C1 segment of cervical spinal cord (tissue), 14 donors: ENCODE measurements at places on chromosomes 12 and 14.

- no peak for DNase-seq
Observed at GRCh38 chr14:91378930-91379578, 38.6 kb downstream of the CCDC88C start.

- DNase-seq = no peak
Observed at GRCh38 chr14:100623961-100624360, 36.7 kb upstream of the BEGAIN start.

- DNase-seq = no peak
Observed at GRCh38 chr12:94721173-94721572, 70.8 kb upstream of the TMCC3 start.

DNA sequence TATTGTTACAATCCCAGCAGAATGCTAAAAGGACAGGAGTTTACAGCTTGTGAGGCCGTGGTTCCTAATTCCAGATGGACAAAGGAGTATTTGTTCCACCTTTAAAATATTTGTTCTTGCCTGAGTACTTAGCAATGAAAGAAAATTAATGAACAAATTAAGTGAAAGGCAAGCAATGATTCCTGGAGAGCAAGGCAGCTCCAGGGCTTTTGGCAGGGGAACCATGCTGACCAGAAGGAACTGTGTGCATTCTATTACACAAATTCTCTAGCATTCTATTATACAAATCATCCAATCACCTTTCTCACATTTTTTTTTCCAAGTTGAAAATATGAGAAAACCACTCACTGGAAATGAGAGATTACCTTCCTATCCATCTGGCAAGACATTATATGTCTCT is 1.8 kb upstream of the BMAL2 start:
- DNase-seq = no peak

DNA sequence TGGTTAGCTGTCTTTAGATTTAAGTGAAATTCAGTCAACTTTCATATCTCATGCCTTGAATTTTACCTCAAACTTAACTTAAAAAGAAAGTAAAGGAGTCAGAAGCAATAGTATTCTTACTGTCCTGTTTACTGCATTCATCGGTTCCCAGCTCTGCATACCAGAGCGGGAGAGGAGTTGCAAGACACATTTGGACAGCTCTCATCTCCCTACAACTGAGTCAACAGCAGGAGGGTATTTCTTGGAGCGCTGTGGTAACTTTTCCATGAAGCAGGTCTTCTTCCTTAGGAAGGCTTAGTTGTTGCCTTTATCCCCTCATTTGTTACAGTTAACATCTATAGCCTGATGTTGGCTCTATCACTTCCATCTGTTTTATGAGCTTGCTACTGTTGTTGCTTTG is 65.1 kb downstream of the TRMT5 start:
- DNase-seq = no peak

GRCh38 chr14:95047754-95048153 is 109.6 kb downstream of the DICER1 start:
- no peak for DNase-seq

DNA sequence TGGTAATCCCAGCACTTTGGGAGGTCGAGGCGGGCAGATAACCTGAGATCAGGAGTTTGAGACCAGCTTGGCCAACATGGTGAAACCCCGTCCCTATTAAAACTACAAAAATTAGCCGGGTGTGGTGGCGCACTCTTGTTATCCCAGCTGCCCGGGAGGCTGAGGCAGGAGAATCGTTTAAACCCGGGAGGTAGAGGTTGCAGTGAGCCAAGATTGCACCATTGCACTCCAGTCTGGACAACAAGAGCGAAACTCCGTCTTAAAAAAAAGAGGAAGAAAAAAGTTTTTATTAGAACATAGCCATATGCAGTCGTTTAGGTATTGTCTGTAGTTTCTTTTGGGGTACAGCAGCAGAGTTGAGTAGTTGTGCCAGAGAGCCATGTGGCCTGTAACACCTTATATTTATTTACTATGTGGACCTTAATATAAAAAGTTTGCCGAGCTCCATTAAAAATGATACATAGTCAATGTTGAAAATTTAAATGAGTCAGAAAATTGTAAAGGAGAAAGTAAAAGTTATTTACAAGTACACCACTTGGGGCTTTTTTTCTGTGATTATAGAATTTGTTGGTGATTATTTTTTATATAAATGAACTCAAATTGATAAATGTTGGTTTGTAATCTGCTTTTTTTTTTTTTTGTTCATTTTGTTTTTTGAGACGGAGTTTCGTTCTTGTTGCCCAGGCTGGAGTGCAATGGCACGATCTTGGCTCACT is 2.2 kb downstream of the ADIPOR2 start:
- DNase-seq = no peak

DNA sequence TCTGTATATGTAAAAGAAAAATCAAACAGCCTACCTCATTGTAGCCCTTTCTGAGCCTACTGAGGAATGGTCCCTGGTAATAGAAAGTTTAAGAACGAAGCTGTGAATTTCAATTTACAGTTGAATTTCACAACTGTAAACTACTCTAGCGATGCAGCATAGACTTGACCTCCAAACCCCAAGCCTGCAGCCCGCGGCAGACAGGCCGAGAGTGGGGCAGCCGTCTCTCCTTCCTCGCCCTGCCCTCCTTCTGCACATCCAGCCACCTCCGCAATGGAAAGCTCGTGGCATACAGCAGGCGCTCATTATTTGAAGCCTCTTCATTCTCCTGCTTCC is 15.3 kb downstream of the RNASE2 start:
- DNase-seq = no peak

DNA sequence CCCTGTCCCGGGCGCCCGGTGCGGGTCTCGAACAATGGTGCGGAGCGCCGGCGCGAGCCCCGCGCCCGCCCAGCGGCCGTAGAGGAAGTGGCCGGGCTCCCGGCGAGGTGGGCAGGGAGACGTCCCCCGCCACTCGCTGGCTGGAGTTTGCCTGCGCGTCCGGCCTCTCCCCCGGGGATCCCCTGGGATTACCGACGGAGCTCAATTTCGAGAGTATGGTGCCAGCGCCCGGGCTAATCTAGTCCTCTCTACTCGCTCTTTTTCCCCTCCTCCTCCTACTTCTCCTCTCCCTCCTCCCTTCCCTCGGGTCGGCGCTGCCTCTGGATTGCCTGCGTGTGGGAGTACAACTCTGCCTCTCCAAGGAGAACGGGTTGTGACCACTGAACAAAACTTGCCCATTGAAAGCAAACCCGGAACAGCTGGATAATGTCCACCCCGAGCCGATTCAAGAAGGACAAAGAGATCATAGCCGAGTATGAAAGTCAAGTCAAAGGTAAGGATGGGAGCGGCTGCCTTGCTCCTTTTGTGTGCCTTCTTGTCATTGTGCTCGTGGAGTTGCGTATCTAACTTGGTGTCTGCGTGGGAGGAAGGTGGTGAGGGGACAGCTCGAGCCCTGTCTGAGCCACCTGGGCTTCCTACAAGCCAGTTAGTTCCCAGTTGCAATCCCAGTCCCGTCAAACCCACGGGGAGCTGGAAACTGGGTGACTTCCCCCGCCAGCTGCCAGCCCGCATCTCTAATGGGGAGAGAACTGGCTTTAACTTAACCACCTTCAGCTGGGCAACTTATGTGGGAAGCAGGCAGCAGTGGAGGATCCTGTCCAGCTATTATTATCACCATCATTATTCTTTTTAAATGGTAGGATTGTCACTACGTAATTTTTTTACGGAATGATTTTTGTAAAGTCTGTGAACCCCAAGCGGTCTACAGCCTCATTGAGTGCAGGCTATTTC is at the start of gene SRGAP1:
SRGAP1 (plus strand) TSS at position 310 of the 951 bp plus-strand sequence; CDS start at position 427, 117 bp downstream.
- peak; percentile 85 for DNase-seq

DNA sequence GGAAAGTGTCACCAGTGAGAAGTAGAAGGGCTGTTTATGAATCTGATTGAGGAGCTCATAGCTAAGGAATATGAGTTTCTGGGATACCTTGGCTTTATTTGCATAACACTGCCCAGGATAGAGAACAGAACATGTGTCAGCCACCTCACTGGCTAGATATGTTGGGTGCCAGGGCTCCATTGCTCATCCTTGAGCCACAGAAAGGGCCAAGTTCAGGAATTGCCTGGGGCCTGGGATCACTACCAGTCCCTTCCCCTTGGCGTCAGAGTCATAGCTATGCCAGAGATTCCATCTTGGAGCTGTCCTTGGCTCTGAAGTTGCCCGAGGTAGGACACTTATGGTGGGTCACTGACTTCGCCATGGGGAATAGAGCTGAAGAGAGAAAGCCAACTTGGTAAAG is 49.0 kb downstream of the IFT43 start:
- no peak for DNase-seq

GRCh38 chr12:5944688-5945070 is 380 bp downstream of the ANO2 start:
- DNase-seq = no peak

DNA sequence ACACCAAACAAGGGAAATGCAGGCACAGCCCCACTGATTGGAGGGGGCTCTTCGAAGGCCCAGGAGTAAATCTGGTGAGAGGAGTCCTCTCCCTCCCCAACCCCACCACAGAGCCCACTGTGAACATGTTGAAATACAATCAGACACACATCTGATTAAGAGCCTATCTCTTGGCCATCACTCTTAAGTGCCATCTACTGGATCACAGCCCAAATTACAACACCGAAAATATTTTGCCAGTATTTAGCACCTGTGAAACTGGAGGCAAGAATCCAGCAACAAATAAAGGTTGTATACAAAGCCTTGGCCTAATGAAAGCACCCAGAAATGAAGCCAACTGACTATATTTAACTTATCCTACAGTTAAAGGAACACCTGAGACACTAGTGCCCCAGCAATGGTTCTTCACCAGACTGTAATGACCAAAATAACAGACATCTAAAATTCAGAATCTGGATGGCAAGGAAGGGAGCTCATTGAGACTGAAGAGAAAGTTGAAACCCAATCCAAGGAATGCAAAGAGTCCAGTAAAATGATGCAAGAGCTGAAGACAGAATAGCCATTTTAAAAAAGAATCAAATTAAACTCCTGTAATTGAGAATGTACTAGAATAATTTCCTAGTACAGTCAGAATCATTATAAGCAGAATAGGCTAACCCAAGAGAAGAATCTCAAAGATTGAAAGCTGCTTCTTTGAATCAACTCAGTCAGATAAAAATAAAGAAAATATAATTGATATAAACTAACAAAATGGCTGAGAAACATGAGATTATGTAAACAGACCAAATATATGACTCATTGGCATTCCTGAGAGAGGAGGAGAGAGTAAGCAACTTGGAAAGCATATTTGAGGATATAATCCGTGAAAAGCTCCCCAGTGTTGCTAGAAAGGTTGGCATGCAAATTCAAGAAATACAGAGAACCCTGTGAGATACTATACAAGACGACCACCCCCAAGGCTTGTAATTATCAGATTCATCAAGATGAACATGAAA is 1117.0 kb downstream of the FLRT2 start:
- no peak for DNase-seq

- DNase-seq = no peak
Observed at GRCh38 chr12:130480887-130481286, 143.2 kb downstream of the PIWIL1 start.

DNA sequence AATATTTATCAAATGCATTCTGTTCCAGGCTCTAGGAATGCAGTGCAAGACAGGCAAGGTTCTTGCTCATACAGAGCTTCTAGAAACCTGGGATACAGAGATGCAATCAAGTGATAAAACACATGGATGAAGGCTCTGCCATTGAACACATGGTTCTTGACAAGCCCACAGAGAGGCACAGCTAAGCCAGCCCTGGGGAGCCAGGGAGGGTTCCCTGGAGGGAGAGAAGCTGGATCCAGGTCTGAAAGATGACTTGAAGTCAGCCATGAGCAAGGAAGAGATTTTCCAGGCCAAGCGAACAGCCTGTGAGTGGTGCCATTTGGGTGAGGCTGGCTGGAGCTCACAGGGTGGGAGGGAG is 66.2 kb downstream of the IRF2BPL start:
- no peak for DNase-seq

DNA sequence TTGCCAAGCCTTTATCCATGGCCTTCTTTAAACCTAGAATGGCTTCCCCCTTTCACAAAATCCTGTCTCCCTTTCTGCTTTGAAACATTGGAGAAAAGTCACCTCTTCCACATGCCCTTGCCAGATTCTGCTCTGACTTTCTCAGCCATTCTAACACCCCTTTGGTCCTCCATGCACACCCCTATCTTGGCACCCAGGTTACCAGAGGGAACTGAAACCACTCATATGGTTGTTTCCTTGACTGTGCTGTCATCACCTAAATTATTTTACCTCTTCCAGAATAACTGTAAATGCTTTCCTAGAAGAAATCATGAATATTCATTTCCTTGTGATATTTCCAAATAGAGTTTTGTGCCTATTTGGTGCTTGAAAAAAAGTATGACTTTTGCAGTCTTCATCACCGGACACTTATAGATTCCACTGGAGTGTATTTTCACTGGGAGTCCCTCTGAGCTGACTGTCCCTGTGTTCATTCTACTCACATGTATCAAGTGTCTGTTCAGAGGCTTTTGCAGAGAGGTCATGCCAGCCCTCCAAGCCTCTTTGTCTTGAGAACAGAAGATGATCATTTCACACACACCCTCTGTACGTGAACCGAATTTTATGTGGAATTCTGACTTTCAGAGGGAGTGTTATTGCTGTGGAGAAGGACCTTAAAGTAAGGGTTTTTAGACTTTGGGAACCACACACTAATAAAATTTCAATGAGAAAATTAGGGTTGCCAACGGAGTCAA is 74.1 kb downstream of the PLXNC1 start:
- DNase-seq = no peak

GRCh38 chr14:54805070-54805444 is 97.6 kb downstream of the GCH1 start:
- DNase-seq = no peak

- peak; percentile 97 for DNase-seq
Observed at GRCh38 chr14:103542605-103543088, 13.7 kb downstream of the TRMT61A start.

DNA sequence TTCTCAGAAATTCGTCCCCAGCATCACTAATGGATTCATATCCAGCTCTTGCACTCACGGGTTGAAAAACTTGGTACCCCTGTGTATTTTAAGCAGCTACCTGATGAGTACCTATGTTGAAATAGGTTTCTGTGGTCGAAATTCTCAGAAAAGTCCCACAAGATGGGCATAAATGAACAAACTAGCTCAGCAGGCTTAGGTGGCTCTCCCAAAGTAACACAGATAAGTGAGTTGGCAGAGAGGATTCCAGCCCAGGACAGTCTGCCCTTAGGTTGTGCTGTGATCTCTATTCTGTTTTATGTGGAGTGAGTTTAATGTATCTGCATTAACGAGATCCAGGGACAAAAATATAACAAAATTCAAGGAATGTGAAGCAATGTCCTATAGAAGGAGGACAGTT is 92.3 kb downstream of the RGS6 start:
- DNase-seq = no peak

GRCh38 chr12:47907851-47908454 is 3.2 kb upstream of the VDR start:
- no peak for DNase-seq

- peak; percentile 67 for DNase-seq
Observed at GRCh38 chr14:35898217-35898775, 72.2 kb downstream of the BRMS1L start.

- DNase-seq = no peak
Observed at GRCh38 chr12:91506452-91506851, 323.8 kb upstream of the DCN start.

DNA sequence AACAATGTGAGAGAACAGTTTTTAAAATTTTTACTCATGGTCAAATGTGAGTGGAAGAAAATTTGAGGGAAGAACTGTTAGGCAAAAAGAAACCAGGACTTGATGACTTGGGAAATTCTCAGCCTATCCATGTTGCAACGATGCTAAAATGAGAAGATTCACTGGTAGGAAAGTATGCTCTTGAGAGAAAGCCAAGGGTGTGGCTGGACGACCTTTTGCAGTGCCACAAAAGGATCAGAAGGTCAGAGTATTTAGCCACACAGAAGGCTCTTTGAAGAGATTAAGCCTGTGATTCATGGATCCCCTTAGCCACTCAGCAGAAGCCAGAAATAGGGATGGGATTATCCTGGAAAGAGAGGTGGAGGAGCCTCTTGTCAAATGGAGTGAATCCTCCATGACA is 336.8 kb downstream of the LRIG3 start:
- no peak for DNase-seq

GRCh38 chr12:108693186-108693730 is 38.1 kb downstream of the CORO1C start:
- DNase-seq = no peak
